ENCODE measurements at places on chromosomes 12 and 14.
A peak's percentile ranks its signal among the peaks of the same experiment; 100 is the strongest.

DNA sequence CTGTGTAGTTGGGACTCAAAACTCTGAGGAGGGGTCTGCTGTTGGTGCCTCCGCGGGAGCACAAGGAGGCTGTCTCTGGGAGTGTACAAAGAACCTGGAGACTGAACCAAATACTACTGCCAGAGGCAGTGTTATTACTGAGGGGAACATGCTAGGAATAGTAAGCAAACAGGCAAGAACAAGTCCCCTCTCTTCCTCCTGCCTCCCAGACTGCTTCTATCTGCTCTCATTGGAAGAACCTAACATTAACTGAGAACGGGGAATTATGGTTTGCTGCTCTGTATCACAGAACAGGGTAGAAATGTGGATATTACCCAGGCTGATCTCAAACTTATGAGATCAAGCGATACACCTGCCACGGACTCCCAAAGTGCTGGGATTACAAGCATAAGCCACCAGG lies 4.5 kb upstream of the KMT5A start:
- DNase-seq: no peak

DNA sequence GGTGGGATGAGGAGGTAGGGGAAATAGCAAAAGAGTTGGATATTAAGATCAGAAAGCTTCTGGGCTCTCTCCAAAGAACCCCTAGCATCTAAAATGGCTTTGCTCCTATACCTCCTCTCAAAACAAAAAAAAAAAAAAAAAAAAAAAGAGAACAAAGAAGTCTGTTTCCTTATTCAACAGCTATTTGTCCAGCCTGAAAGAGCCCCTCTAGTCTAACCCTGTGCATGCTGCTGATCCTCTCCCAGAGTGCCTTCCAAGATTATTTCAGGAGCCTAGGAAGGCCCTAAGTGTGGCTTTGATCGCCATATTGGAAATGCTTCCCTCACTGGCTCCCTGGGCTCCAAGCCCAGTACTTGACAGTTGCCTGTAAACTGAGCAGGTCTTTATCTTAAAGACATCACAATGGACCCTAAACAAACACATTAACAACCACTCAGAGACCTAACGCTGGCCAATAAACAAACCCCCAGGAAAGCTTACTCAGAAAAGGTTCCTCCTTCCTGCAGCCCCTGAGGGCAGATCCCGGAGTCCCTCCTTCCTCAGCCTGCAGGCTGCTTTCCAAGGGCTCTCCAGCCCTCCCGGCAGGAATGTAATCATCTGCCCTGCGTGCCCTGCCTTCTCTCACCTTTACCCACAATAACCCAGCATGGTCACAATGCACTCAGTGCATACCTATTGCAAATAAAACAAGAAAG lies 17.4 kb upstream of the COL2A1 start:
- DNase-seq: no peak

DNA sequence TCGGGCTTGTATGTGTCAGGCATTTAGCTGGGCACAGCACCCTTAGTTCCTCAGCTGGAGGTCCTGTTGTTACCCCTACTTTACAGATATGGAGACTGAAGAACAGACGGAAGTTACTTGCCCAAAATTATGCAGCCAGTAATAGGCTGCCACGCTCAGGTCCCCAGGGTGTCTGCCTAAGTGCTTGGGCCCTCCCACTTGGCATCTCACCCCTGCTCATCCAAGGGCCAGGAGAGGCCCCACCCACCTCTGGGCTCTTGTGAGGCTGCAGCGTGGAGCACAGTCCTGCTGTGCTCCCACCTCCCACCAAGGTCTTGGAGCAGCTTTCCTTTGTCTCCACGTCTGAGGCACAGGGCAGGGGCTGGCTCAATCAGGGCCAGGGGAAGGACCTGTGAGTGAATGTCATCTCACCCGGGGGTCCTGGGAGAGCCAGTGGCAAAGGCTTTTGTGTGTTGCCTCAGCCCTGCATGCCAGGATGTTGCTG lies 64.6 kb downstream of the BEGAIN start:
- no peak for DNase-seq

DNA sequence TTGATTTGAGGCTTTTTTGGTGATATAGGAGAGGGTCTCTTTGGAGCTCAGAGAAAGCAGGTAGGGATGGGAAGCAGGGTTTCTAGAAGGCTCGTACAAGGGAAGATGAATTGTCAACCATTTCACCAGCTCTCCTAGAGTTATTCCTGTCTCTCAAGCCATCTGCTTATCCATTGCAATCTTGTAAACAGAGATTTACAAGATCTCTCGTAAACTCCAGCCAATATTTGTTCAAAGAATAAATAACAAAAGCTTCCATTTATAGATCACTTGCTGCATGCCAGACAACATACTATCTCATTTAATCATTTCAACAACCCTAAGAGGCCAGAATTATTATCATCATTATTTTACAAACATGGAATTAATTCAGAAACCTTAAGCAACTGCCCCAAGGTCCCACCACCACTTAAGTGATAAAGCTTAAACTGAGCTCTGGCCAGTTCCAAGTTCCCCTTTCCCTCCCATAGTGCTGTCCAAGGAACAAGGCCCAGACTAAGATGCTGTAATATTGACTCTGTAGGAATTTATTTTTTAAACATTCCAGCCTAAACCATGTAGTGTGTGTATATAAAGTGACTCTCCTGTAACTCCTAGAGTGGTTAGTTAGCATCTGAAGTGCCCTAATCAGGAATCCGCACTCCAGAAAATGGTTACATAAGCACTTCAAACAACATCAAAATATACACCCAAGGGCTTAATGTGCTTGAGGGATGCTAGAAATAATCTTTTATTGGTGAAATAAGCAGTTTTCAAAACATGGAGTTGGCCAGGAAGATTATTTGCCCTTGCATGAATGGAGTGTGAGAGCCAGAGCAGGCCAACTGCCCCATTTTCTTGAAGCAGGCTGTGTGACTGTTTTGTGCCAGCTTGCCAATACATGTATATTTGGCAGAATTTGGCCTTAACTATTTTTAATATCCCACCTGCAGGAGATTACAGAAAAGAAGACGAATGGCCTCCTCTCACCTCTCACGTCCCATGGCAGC lies 2.8 kb upstream of the PLEKHH1 start:
- no peak for DNase-seq

GRCh38 chr14:68593806-68594536 lies 198.9 kb downstream of the ZFP36L1 start:
- no peak for DNase-seq

DNA sequence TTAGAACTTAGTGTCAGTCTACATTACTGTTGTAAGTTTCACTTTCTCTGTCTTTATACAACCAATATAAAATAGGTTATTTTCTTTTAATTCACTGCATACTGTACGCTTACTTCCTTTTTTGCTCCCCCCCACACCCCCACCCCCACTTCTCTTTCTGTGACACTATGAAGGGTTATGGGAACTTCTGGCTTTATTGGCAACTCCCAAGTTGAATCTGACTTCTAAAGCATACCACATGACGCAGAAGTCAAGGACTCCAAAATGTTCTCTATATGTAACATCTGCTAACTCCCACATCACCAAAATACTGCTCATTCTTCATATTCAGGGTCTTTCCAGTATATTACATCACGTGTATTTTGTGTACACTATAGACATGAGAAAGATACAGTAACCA lies 81.2 kb upstream of the ATXN7L3B start:
- peak; percentile 1 for DNase-seq

GRCh38 chr14:23294734-23295561 lies 7.7 kb downstream of the PPP1R3E start:
- peak; percentile 62 for DNase-seq

DNA sequence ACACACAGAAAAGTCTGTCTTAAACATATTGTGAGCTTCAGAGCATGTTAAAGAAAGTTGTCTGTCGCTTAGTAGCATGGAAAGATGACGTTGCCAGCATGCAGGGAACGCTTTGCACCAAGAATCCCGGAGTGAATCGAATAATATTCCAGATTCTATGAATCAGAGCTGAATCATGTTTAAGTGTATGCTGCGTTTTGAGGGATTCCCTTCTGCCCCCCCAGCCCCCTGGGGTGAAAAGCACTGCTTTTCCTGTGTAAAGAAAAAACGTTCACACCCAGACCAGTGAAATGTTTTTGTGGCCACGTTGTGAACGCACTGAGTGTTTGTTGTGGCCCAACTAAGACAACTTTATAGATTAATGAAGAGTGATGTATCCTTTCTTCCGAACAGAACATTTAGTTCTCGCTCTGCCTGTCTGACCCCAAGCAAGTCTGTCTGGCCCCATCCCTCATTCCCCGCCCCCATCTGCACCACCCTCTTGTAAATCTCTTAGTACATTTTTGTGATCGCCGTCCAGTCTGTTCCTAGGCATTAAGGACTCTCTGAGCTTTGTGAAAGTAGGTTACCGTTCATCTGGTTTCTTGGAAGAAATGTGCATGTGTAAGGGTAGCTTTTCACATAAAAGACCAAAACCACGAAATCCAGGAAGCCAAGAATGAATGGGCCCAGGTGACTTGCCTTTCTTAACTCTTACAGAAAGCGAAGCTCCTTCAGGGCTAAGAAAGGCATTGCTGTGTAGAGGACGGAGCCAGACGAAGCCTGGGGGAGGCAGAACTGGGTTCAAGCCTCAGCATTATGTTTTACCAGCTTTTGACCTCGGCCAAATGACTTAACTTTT lies 103.0 kb downstream of the SAMD4A start:
- DNase-seq: no peak

DNA sequence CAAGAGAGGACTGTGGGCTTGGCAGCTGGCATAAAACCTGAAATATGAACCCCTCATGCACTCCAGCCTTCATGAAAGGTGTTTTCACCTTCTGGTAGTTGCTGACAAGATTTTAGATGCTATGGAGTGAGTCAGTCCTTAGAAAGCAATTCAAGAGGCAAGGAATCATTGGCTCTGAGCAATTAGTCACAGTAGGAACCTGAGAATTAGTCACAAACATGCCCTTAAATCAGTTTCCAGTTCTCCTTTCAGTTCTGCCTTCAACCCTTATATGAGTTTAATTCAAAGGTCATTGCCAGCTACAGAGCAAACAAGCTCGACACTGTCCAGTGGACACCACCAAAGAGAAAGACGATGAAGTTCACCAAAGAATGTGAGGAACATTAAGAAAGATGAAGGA lies 472.3 kb downstream of the GLT1D1 start:
- no peak for DNase-seq

DNA sequence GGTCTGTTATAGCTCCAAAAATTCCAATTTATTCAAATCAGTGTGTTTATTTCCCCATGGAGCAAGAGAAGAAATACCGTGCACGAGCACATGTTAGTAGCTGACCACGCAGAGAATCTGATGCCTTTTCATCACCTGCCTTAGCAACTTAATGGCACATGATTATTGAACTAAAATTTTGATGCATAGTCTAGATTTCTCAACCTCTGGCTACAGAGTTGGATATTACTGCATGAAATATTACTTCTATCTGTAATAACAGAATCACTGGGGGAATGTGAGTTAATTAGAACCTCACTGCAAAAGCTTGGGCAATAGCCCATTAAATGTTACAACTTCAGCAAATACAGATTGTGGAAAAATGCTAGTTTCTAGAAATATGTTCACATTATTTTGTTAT lies 335.8 kb downstream of the FLRT2 start:
- DNase-seq: no peak

DNA sequence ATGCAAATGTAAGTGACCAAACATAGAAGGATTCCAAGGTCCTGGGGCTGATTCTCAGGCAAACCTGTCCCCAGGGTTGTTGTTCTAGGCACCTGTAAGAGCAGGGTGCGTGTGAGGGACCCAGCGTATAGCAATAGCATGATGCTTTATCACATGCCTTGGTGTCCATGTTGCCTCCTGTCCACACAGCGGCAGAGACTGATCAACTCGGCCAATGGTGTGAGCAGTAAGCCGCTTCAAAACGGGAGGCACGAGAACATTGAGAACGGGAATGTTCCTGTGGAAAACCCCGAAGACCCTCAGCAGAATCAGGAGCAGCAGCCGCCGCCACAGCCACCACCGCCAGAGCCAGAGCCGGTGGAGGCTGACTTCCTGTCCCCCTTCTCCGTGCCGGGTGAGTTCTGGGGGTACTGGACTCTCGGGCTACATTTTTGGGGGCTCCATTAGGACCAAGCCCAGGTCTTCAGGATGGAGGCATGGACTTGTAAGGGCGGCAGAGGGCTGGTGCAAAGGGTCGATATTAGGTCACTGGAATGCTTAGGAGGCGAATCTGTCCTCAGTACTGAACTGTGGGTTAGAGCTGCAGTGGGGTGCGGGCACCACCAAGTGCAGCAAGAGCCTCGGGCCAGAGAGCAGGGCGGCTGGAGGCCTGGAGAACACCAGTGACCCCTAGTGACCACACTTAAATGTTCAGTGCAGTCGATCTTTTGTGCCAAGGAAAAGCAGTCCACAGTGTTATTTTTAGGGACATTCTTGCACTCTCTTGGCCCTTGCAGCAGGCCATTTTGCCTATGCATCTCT lies 57.2 kb upstream of the RIN3 start:
- DNase-seq: peak; percentile 62

- no peak for DNase-seq
Measured at GRCh38 chr12:103679421-103680170, 92.5 kb downstream of the STAB2 start.

- DNase-seq: no peak
Measured at GRCh38 chr14:89187501-89187900, 229.5 kb downstream of the FOXN3 start.

DNA sequence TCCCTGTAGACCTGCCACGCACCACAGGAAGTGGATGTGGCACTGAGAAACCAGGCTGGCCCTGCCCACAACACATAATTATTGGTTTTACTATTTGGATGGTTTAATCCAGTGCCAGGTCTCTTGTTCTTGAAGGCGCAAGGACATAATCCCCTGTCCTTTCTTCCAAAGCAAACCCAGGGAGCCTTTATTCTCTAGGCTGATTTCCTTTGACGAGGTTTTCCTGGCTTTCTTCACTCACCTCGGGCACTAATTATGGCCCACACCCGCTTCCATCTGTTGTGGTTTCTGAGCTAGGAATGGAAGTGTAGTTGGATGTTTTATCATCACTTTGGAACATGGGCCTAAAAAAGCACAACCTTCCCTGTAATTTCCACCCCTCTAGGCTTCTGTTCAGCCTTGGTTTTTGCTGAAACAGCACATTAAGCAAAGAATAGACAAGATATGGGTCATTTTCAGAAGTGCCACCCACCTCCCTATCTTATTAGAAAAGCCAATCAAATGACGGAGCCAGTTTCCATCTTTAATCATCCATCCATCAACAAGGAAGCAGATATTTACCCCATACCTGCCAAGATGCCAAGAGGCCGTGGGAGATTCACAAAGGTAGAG lies 73.9 kb downstream of the PPP1R36 start:
- DNase-seq: no peak

DNA sequence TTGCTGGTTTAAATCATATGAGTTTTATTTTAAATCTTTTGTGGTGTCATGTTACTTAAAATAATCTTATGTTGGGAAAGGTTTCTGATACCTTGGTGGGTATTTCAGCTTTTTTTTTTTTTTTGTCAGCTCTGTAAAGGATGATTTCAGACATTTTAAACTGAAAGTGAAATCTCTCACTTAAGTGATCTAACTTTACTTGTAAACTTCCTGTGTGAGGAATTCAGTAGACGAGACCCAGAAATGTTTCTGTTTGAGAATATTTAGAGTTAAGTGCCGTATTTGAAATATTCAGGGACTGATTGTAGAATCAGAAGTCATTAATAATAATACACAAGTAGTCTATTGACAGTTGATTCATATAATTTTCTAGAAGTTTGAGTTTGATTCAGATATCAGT lies 37.8 kb downstream of the PROX2 start:
- peak; percentile 36 for DNase-seq

Measured in hematopoietic multipotent progenitor cell (in vitro differentiated cells).